ENCODE measurements at places on chromosomes 16 and 17.

DNA sequence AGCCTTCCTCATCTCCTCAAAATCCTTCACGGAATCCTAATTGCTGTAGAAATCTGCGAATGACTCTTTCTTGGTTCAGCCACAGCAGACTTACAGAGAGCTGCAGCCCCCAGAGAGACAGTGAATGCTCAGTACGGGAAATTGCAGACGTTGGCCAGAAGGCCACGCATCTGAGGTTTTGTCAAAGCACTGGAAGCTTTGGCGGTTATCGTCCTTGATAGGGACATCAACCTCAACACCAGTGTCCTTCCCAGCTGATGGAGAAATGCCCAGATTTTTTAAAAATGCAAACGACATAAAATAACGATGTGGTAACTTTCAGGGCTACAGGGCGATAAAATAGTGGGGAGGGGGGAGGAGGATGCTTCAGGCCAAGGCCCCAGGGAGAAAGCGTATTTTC, 166.6 kb upstream of the CIBAR2 start:
- DNase-seq = no peak

- DNase-seq = no peak
Measured at GRCh38 chr16:25213709-25214397, 2.9 kb upstream of the AQP8 start.

GRCh38 chr17:14211246-14211645, 25.4 kb downstream of the CDRT15 start:
- DNase-seq = no peak

- no peak for DNase-seq
Measured at GRCh38 chr16:24954137-24954536, 61.0 kb downstream of the ARHGAP17 start.

- DNase-seq = no peak
Measured at GRCh38 chr17:77802811-77803220, 155.7 kb upstream of the TNRC6C start.
